Stimulated activated CD4-positive, alpha-beta T cell treated with anti-CD3 and anti-CD28 coated beads, Interleukin-1b, Interleukin-23, amount 100 ng/mL, for 1 hour (primary cell): ENCODE measurements at places on chromosomes 2 and 18.

- DNase-seq: no peak
Measured at GRCh38 chr2:27086724-27087593, at the start of gene KHK. KHK (plus strand) TSS chr2:27086772; CDS start chr2:27087260, 488 bp downstream.

DNA sequence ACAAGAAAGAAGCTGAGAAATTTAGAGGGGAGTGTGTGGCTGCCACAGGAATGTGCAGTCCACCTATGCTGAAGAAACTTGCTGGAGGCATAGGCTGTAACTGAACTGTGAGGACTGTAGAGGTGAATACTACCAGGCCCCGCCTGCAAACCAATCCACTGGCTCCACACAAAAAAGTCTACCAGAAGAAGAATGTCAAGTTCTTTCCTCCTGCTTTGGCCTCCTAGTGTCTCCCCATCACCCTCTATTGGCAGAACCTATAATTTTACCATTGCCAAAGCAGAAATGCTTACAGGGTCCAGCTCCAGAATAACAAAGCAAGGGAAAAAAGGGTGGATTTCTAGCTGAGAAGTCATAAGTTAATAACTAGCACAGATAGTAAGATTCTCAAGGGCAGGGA, 5.9 kb upstream of the ATP5MC3 start:
- DNase-seq: no peak

GRCh38 chr2:85589181-85589580, 5.0 kb downstream of the VAMP5 start:
- no peak for DNase-seq

- no peak for DNase-seq
Measured at GRCh38 chr2:42446503-42447271, 47.1 kb downstream of the KCNG3 start.

GRCh38 chr2:58762176-58762781, 521.2 kb upstream of the FANCL start:
- DNase-seq: no peak
